ENCODE measurements at places on chromosomes 2 and 18.

DNA sequence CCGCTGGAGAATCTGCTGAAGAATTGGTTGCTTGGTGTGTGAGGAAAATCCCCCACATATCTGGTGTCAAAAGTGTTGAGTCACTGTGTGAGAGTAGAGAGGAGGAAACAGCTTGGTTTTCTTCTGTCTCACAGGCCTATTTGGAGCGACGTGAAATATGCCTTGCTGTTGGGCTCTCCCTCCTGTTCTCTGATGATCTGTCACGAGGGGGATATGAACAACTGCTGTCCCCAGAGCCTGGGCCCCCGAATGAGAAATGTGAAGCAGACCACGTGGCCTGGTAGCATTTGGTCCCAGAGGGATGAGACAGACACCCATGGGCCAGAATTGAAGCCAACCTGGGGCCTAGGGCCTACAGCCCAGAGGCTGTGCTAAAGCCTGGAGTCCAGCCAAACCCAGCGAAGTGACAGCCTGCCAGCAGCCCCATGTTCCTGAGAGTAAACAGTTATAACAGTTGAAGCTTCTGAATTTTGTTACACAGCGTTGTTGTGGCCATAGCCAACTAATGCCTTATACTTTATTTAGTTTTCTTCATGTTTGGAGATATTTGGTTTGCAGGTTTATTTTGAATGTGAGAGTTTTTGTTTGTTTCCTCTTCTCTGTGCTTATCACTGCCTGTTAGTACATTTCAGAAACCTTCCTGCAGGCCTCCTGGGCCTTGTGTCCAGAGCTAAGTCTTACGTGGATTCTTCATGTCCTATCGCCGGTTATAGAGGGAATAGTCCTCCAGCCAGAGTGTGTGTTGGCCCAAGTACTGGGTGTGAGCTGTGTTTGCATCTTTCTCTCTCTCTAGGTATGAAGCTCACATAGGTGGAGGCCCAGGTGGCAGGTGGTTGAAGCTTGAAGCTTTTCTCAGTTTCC lies 18.7 kb upstream of the COLEC12 start:
- no peak for DNase-seq

GRCh38 chr2:42368817-42369531 lies 8.0 kb upstream of the COX7A2L start:
- no peak for DNase-seq

GRCh38 chr2:171858397-171858958 lies 35.6 kb downstream of the SLC25A12 start:
- no peak for DNase-seq

GRCh38 chr2:184026961-184027360 lies 571.4 kb upstream of the ZNF804A start:
- DNase-seq, result no peak

DNA sequence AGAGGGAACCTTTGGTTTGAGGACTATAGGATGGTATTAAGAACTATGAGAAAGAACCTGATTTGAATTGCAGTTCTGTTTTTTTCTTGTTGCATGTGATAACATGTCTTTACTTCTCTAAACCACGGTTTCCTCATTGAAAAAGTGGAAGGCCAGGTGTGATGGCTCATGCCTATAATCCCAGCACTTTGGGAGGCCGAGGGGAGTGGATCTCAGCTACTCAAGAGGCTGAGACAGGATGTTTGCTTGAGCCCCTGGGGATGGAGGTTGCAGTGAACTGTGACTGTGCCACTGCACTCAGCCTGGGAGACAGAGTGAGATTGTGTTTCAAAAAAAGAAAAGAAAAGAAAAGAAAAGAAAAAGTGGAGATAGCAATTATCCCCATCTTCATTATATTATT lies 32.3 kb downstream of the SCN9A start:
- DNase-seq, result no peak

GRCh38 chr2:168538534-168538933 lies 82.5 kb downstream of the CERS6 start:
- no peak for DNase-seq

DNA sequence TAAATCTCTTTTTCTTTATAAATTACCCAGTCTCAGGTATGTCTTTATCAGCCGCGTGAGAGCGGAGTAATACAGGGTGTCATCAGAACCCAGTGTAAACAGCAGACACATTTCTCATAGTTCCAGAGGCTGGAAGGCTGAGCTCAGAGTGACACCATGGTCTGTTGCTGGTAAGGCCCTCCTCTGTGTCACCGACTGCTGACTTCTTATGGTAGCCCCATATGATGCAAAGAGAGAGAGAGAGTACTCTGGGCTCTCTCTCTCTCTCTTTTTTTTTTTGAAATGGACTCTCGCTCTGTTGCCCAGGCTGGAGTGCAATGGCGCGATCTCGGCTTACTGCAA lies 60.0 kb downstream of the SNORC start:
- DNase-seq, result no peak

DNA sequence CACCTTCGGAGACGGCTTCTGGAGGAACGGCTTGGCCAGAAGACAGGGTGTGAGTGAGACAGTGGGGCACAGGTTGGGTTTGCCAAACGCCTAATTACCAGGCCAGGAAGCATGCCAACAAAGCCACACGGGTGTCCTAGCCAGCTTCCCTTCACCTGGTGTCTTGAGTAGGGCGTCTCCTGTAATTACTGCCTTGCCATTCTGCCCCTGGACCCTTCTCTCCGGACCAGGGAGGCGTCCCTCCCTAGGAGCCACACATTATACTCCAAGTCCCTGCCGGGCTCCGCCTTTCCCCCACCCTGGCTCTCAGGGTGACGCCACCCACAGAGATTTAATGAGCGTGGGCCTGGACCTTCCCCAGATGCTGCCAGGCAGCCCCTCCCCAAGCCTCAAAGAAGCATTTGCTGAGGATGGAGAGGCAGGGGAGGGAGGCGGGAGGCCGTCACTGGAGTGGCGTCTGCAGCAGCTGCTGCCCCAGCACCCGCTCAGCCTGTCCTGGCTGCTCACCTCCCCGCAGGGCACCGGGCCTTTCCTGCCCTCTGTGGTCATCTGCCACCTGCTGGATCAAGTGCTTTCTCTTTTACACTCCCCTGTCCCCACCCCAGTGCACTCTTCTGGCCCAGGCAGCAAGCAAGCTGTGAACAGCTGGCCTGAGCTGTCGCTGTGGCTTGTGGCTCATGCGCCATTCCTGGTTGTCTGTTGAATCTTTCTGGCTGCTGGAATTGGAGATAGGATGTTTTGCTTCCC lies 20.7 kb downstream of the FOSL2 start:
- DNase-seq, result no peak

DNA sequence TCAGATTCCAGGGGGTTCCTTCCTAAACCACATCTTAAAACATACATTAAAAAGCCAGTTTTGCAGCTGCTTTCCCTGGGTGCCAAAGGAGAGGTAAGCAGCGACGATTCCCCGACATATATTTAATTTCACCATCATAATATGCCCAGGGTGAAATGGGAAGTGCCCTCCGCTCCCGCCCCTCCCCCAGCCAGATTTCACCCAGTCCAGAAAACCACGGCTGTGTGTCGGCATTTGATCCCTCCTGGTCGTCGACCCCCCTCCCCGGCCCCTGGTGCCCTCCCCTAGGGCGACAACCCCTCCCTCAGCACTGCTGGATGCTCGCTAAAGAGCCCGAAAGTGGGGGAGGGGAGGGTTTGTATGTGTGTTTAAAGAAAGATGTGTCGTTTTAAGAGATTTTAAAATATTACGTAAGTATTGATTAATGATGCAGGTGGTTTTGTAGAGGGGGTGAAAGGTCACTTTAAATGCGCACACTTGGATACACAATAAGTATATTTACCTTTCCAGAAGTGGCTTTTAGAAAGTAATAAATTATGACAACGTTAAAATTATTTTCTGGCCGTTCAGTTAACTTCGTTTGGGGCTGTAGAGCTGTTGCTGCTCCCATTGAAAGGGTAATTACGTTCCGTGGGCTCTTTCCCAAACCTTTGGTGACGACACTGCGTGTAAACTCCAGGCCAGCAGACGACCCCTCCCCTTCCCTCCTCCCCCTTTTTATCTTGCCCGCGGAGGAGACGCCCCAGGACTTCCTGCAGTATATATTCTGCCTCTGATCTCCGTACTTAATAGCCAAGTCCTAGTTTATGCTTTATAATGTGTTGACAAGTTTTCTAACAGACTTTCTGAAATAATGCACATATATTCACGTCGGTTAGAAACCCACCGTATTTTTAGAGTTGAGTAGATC lies 3.4 kb upstream of the BCL11A start:
- DNase-seq, result no peak

- no peak for DNase-seq
Measured at GRCh38 chr2:43407935-43408334, 181.5 kb upstream of the ZFP36L2 start.

DNA sequence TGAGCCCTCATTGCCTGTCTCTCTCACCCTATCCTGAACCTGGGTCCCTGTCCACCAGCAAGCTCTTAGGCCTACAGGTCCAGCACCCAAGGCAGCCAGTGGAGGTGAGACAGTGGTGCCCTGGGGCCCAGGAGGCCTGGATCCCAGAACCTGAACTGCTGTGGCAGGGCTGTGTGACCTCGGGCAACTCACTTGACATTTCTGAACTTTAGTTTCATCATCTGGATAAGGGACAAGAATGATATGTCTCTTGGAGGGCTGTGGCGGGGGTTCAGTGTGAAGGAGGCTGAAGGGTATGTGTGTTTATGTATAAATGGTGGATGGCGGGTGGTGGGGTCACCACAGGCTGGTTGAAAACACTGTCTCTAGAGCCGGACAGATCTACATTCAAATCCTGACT lies 10.9 kb downstream of the CIB4 start:
- no peak for DNase-seq
